ENCODE measurements at places on chromosomes 4 and X.

DNA sequence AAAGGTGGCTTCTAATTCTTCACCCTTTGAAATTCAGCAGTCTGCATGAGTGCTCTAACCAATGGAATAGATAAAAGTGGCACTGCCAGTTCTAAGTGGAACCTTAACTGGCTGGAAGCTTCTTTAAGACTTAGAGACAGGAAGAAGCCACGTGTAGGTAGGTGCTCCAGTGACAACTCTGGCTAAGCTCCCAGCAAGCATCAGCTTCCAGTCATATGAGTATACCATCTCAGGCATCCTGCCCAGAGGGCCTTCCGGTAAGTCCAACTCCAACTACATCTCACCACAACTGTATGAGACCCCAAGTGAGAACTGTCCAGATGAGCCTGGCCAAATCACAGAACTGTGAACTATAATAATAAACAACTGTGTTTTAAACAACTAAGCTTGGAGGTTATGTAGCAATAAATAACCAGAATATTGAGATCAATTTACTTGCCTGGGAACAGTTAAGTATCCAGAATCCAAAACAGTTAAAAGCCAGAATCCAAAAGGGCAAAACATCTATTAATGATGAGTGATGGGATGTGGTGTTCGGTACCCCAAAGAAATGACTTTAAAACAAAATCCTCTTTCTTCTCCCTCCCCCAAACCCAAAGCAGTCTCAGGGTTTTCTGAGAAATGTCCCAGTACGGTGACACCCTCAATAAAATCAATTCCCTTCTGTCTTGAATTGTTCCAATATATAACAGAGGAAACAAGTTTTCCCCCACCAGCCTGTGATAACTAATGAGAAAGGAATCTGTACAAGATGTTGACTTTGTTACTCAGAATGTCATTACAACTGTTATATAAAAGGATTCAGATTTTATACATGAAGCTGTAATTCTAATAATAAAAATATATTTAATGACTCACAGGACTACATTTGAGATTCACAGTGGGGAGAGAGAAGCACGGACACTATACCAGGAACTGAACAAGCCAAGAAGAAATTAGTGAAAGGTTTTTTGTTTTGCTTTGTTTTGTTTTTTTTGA lies 4.2 kb downstream of the TSPAN5 start:
- DNase-seq = no peak

- DNase-seq = no peak
Observed at GRCh38 chr4:40874331-40874730, 124.6 kb downstream of the NSUN7 start.

DNA sequence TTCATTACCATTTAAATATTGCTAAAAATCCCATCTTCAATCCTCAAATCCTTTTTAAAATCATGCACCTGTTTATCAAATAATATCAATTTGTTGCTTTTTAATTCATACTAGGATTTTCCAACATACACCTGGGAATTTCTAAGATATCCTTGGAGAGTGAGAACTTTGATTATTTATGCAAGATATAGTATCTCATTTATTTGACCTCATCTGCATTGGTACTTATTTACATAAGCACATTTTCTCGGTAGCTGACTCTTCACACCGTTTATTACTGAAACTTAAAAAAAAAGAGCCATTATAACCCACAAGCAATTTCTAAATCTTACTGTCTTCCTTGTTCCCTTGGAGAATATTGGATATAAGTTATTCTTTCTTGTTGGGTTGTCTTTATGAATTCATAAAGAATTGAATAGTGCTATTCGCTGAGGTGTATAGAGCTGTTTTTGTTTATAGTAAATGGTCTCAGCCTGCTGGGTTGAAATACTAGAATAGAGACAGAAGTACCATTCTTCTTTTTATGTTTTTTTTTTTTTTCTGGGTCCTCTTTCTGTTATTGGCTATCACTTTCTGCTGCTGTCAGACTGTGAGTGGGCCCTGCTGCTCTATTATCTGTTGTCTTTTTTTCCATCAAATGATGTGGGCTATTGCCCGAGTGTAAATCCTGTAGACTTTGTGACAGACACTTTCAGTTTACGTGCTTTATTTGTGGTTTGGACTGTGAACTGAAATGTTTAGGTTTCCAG lies 2.9 kb downstream of the UGT8 start:
- no peak for DNase-seq

DNA sequence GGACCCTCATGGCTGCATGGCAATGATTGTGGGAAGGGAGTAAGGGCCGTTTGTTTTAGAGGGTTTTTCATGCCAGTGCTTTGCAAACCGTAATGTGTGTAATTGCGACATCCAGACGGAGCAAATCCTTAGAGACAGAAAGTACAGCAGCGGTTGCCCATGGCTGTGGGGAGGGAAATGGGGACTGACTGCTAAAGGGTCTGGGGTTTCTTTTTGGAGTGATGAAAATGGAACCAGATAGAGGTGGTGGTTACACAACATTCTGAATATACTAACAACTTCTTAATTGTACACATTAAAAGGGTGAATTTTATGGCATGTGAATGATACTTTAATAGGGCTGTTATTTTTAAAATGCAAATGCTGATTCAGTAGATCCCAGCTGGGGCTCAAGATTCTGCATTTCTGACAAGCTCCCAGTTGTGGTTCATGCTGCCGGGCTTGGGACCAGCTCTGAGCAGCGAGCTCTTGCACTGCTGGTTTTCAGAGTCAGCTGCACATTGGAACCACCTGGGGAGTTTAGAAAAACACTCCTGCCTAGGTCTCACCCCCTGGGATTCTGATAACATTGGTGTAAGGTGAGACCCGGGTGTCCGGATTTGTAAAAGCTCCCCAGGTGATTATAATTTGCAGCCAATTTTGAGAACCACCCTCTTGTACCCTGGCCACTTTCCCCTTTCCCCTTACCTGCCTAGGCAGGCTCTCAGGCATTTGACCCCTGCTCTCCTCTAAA lies 47.7 kb downstream of the PRPS1 start:
- no peak for DNase-seq

GRCh38 chrX:148599404-148599803 lies 99.0 kb downstream of the AFF2 start:
- DNase-seq = no peak

DNA sequence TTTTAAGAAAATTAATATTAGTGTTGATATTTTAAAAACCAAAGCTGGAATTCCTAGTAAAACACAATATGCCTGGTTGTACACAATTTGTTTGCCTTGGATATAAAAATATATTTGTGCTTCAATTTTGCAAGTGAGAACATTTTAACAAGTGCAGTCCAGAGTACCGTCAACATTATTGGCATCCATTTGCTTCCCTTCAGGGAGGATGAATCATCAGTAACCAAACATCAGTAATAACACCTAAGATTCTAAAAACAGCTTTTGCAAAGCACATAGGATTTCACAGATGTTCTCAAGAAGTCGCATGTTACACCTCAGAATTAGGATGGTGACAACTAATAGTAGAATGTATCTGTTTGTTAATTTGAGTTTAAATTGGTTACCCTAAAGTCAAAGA lies 262.6 kb upstream of the BMP3 start:
- DNase-seq = no peak

GRCh38 chr4:160350944-160351343 lies 1248.1 kb downstream of the RAPGEF2 start:
- DNase-seq = no peak

DNA sequence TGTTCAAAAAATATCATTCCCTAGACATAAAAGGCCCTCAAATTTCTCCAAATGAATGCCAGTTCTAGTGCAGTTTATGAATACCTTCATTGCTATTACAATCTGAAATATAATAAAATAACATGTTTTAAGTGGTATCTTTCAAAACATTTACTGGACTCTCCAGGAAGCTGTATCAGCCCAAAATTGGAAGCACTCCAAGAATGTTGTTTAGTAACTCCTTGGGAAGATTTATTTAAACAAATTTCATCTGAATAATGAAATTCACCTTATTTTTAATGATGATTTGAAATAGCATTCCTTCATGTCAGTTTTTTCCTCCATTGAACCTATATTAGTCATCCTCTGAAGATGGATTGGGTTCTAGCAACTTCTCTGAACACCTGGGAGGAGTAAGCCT lies 217.2 kb upstream of the PCDH18 start:
- DNase-seq = no peak

DNA sequence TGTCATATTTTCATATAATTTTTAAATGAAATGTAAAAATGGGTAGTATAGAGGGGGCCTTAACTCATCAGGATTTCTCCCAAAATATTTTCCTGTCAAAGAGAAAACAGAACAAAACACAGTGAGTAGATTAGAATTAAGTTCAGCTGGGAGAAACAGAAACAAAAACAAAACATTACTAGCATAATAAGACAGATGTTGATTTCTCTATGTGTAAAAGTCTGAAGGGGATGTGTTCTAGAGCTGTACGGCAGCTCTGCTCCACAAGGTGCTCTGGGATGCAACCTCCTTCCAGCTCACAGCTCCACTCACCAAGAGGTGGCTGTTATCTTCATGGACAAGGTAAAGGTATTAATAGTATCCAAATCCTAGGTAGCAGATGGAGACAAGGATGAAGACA lies 72.8 kb downstream of the ARHGEF38 start:
- DNase-seq = no peak

DNA sequence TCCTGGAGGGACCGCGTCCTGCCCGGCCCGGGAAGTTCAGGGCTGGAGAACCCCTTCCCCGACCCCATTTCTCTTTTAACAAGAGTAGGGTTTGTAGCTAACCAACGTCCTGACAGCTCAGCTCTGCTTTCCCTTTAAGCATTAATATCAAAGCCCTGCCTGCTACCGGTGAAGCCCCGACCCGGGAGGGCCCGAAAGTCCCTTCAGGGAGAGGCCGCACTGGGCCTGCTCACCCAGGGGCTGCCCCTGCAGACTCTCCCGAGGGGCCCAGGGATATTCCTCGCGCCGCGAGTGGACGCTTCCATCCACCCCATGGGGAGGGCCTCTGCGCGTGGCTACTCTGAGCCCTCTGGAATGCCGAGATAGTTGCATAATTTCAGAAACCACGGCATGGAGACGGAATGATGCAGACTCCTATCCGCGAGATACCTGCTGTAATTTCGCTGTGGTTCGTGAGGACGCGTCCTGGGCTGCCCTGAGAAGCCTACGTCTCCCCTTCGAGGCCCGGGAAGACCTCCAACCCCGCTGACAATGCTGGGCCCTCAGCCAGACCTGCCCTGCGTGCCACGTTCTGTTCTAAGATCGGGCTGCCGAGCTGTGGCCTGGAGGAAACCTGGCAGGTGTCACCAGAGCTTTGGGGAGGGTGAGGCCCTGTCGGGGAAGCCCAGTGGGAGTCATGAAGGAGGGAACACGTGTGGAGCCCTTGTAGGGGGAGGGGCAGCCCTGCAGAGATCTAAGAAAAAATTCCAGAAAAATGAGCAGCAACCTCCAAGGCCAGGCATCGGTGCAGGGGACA lies 999 bp upstream of the CTBP1 start:
- no peak for DNase-seq

- DNase-seq = no peak
Observed at GRCh38 chr4:112889619-112890527, 159.6 kb upstream of the ANK2 start.

DNA sequence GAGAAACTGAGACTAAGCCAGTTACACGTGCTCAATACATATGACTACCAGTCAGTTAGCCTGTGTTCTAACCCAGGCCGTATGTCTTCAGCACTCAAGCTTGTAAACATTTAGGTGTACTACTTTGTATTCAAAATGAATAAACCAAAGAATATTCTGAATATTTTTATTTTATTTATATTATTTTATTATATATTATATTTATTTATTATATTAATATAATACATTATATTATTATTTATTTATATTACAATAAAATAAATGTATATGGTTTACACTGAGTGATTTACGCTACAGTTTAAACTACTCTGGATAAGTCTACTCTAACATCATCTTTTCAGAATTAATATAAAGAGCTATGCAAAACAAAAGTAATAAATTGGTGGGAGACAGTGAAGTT lies 691.5 kb downstream of the CENPC start:
- DNase-seq = no peak

DNA sequence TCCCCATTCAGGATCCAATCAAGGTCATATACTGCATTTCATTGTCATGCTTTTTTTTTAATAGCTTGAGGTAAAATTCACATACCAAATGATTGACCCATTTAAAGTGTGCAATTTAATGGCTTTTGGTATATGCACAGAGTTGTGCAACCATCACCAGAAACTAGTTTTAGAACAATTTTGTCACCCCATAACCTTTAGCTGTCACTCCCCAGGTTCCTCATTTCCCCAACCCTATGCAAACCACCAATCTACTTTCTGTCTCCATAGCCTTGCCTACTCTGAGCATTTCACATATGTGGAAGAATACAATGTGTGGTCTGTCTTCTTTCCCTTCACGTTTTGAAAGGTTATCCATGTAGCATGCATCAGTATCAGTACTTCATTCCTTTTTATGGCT lies 1.4 kb upstream of the SMAD1 start:
- DNase-seq = no peak
